M059J (cell line): ENCODE measurements at places on chromosomes 3 and 15.

DNA sequence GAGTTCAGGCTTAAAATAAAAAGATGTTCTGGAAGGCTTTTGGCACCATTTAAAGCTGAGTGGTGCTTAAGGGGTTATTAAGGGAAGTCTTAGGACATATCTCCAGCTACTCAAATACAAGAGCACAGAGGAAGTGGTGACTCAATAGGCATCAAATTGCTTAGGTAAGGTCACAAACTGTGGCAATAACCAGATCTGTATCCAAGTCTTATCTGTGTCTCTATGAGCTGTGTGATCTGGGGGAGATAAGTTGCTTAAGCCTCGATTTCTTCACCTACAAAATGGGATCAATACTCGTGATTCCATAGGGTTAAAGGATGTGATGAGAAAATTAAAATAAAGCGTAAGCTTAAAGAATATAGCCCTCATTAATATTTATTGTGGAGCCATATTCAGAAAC lies 7.6 kb downstream of the HDC start:
- DNase-seq = peak; percentile 84

GRCh38 chr15:48176957-48177356 lies 1.1 kb downstream of the MYEF2 start:
- no peak for DNase-seq

DNA sequence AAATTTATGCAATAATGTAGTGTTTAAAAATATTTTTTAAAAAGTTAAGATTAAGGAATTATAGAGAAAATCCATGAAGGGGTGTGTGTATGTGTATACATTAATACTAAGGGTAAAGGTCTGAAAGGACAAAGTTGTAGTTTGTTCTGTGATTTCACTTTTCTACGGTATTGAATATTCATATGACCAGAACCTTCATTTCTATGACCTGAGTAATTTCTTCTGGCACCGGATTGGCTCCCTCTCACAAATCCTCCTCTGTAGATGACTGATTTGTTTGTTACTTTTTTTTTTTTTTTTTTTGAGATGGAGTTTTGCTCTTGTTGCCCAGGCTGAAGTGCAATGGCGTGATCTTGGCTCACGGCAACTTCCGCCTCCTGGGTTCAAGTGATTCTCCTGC lies 20.9 kb downstream of the GMPS start:
- DNase-seq = peak; percentile 45

DNA sequence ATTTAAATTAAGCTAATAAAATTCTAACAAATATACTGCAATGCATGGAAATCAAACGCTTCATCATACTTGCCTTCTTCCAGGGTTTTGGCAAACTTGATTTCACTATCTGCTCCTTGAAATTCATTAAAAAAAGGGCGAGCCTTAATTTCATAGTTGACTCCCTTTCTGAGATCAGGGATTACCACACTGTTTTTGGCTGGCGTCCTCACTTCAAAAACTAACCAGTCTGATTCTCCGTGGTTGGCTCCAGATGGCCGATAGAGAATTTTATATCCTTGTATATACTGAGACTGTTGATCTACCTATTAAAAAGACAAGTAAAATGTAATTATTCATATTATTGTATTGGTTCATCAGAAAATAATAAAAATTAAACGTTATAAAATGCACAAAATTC lies 1106.8 kb downstream of the ROBO1 start:
- DNase-seq = no peak

DNA sequence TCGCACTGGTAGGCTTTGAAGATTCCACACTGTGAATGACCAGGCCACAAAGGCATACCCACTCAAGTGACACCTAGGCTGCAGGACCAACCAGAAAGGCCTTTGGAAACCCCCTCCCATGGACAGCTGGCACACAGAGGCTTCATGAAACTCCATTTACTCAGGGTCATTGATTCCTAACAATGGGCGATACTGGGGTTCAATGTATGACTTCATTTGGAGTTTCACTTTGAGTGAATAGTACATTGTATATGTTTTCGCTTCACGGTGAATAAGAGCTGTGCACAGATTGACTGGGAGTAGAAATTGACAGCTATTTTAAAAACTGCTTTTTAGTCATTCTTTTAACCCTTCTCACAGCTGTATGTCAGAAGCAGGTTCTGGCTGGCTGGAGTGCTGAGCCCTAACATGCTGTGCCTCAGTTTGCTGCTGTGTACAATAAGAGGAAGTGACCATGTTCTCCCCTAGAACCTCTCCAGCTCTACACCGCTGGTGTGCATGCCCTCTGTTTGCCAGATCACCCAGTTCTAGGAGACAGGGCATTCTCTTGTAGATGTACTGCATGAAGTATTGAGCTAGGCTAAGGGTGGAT lies 15.4 kb upstream of the CX3CR1 start:
- DNase-seq = no peak
